ENCODE measurements at places on chromosomes 12 and 14. TPM values are rescaled to one million over a fixed set of nuclear protein-coding genes. Genes with fewer than 3 reads are reported as not detected.

HOXC13 gene
- total RNA-seq = under 0.01 TPM

FAM234B gene
- total RNA-seq = 4.6 TPM

KRT6C gene
- not detected for total RNA-seq

IGF1 gene
- total RNA-seq = not detected

TGM1 gene
- 1.2 TPM for total RNA-seq

SLC25A47 gene
- total RNA-seq = not detected

IL26 gene
- not detected for total RNA-seq

CBX5 gene
- 46.2 TPM for total RNA-seq

RNASE4 gene
- total RNA-seq = 12.1 TPM

CLEC1B gene
- total RNA-seq = not detected

Data from bronchus fibroblast of lung (primary cell).